ENCODE measurements at places on chromosomes 3 and 15.

DNA sequence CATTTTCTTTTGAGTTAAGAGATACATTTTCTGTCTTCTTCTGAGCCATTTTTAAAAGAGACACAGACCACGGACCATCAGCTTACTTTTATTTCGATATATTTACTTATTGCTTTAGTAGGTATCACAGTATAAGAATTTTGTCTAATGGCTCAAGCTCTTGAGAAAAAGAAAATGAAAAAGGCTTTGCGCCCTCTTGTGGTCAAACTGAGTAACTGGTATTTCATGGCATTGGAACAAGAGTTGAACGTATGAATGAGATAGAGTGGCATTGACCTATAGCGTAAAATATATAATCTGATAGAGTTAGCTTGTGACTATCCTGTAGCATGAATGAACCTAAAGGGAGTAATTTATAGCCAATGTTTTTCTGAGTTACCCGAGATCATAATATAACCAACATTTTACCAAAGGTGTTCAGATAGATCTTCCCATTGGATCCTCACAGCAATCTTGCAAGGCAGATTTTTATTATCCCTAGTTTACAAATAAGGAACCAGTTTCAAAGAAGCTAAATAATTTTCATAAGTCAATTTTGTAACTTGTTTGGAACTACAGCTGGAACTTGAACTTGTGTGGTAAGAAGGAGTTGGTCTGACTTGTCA, 154.6 kb downstream of the POLR2M start:
- peak; percentile 37 for DNase-seq

GRCh38 chr3:42673082-42673481, 12.3 kb upstream of the KLHL40 start:
- DNase-seq, result no peak

GRCh38 chr15:86044981-86045380, 34.7 kb upstream of the AGBL1 start:
- DNase-seq, result no peak

DNA sequence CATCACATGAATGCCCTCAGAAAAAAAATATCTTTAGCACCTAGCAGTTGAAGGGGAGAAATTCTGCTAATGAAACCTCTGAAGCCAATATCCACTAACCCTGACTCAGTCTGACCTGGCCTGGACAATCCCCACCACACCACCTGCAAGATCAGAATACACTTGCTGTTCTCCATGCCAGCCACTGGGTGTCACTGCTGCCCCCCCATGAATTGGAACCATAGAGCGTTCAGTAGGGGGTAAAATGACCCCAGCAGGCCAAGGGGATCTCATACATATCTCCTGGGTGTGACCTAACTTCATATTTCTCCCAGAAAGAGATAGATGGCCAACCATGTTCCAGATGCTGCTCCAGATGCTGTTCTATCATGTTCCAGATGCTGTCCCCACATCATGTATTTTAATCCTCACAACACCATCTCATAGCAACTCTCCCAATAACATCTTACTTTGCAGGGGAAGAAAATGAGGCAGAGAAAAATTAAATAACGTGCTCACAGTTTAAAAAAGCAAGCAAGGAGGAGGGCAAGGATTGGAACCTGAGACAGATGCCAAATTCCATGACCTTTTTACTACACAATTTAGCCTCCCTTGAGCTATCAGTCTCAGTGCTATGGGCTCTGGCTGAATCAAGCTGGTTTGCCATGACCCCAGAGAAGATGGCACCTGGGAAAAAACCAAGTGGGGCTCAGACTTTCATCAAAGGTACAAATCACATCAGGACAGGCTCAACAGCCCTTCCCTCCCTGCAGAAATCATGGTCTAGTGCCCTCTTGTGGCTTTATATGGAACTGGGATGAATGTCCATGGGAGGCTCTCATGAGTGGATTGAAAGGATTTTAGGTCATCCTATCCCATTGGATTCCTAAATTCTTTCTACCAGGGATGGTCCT, 12.4 kb downstream of the NTRK3 start:
- peak; percentile 34 for DNase-seq

GRCh38 chr15:56678571-56678970, 54.7 kb downstream of the ZNF280D start:
- no peak for DNase-seq

DNA sequence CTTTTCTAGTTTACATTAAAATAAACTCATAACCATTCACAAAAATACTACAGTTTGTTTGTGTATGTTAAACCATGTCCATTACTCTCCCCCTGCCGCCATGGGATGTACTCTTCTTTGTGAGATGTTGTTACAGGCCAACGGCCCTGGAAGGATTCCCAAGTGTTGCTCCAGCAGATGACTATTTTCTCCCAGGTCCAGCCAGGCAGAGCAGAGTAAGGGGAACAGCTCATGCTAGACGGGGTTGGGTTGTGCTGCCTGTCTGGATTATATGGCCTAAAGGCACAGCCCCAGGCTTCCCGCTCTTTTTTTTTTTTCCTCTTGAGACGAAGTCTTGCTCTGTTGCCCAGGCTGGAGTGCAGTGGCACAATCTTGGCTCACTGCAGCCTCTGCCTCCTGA, 24.5 kb upstream of the SLCO2A1 start:
- DNase-seq, result no peak

DNA sequence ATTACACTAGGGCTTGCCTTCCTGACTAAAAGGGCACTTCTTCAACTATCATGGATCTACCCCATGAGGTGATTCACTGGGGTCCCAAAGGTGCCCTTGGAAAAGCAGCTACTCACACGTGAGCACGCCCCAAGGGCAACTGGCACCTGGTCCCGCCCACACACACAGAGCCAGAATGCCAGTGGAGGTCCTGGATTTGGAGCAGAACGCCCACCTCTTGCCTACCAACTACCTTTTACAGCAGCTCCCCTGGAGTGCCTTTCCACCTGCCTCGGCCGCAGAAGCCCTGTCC, 1.8 kb upstream of the CTDSPL start:
- no peak for DNase-seq

- no peak for DNase-seq
Observed at GRCh38 chr3:178275311-178275710, 260.9 kb upstream of the KCNMB2 start.

DNA sequence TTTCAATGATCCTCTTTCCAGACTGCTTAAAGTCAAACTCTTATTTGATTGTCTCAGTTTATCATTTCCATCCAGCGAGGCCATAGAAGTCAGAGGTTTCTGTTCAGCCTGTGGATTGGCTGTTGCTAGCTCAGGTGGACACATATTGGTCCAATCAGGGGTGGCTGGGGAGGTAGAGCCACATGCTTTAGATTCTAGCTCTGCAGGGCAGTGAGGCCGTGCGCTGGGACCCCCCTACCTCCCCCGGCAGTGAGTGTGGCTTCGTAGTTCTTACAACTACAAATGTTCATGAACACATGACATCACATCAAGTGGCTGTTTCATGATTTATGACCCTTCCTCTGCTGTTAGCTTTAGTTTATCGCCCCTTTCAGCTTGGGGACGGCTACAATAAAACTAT, 18.0 kb downstream of the APOD start:
- DNase-seq, result no peak

DNA sequence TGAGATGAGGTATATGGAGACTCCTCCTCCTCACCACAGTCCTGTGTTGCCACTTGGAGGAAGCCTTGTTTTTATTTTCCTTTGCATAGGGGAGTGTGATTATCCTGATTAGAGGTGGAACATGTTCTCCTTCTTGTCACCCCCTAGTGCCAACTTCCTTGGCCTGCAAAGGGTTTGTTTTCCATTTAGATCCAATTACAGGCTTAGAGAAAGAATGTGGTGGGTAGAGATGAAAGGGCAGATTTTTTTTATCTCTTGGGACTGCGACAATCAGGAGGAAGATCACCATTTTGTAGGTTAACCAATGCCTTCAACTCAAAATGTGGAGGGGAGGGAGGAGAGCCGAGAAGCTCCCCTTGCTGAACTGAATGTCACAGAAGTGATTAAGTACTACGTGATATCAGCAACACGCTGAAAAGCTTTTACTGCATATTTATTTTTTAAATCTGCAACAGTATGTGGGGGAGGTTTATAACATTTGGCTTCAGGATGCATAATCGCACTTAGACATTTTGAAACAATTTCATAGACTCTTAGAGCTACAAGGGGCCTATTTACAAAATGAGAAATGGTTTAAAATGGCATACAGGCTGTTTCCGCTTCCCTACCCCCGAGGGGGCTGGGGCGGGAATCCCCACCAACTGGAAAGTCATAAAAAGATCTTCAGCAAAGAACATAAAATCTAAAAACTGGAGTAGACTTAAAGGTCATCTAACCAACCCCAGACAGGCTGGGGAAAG, 2.4 kb downstream of the LMCD1 start:
- DNase-seq, result no peak

DNA sequence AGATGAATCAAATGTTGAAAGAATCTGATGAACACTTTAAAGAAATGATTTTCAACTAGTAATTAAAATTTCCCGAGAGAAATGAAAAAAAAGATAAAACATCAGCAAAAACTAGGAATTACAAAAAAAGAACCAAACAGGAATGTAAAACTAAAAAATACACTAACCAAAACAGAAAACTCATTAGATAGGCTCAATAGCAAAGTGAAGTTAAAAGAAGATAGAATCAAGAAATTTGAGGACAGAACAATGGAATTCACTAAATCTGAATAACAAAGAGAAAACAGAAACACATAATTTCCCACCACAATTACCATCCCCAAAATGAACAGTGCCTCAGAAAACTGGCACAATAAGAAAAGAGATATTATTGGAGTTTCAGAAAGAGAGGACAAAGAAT, 290.1 kb upstream of the CNTN4 start:
- DNase-seq, result no peak

DNA sequence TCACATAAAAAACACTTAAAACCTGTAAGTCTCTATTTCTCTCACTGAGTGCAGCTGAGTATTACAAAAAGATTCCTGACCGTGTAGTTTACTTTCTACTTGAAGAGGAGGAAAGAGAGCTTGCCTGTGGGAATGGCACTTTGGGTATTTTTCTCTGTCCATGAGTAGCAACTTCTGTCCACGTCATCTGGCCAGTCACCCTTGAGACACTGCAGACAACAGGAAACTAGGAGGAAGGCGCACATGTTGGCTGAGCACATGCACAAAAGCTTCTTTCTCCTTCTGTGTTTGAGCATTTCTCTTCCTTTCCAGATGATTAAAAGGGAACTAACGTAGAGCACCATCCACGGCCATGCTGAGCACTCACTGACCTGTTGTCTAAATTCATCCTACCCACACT, 19.7 kb downstream of the STARD5 start:
- DNase-seq, result peak; percentile 33

DNA sequence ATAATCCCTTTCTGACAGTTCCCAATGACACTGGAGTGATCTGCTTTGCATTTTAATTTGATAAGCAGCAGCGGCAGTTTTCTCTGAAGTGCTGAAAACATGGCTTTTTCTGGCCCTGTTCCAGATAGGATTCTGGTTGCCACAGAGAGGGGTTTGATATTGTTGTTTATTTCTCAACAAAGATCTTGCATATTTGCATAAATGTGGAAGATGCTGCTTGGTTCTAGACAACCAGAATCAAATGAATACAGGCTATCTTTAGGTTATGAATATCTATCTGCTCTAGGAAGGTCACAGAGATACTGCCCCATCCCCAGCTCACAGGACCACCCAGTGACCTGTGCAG, 137.1 kb downstream of the ZNF609 start:
- no peak for DNase-seq

DNA sequence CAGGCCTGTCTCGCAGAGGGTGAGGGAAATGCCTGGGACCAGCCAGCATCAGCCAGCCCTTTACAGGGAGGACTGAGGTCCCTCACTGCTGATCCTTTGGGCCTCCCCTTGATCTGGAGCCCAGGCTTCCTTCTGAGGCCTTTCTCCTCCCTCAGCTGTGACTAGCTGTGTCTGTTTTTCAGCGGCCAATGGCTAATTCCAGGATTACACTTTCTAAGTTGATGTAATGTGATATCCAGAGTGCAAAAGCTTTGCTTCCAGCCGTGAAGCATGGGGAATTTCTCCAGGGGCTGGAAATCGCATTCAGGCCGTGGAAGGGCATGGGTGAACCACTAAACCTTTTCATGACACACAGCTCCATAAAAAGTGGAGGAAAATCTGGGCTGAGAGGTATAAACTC, 157.6 kb downstream of the SHQ1 start:
- no peak for DNase-seq

DNA sequence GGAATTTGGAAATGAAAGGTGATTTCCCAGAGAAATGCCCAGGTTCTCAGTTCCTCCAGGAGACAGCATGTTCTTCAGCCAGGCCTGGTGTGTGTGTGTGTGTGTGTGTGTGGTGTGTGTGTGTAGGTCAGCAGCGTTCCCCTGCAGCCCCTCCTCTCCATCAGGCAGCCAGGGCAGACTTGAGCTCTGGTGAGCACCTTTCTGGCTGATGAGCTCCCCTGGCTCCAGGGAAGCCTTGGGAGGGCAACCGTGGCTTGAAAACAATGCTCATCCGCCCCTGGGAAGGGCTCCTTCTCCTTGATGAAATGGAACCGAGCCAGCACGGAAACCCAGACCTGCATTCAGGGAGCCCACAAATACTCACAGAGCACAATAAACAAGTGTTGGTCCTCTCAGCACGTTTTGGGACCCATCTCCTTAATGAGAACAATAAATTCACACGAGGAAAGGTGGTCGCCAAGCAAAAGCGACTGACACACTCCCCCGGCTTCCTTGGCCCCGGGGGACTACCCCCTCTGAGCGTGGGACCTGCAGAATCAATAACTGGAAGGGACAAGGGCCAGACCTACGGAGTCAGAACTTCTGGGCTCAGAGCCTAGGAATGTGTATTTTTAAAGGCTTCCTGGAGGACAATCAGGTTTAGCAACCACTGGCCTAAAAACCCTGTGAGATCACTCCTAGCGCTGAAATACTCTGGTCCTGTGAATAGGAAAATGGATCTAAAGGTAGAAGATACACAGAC, 38.6 kb upstream of the HES1 start:
- DNase-seq, result no peak

GRCh38 chr3:155553780-155554179, 191.1 kb downstream of the PLCH1 start:
- no peak for DNase-seq

- no peak for DNase-seq
Observed at GRCh38 chr3:18562364-18563154, 137.4 kb upstream of the SATB1 start.

DNA sequence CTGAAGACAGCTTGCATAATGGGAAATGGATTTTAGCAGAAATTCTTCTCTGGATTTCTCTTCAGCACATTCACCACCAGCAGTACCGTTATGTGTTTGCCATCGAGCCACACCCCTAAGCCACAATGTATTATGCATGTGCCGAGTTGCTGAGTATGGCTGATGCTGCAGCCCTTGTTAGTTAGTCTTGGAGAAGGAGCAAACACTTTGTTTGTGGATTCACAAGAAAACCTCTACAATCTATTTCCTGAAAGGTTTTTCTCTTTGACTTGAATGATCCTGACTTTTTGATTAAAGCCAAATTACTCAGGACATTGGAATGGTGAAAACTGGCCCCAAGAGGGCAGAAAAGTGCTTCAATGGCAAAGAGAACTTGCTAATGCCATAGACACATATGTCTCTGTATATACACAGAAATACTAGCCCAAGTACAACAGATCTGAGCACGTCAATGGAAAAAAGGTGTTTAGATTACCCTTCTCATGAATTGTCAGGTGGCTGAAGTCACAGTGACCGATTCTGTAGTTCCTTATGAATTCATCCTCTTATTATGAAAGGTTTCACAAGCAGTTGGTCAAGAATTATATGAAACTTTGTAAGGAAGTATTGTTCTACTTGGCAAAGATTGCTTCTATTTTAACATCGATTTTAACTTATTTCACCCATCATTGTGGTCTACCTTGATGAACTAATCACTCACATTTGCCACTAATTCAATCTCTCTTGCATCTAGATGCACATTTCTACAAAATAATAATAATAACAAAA, 103.0 kb downstream of the P3H2 start:
- peak; percentile 38 for DNase-seq

- DNase-seq, result no peak
Observed at GRCh38 chr3:6228958-6229683, 631.8 kb upstream of the GRM7 start.

Data from AG08396 (cell line).